ENCODE measurements at places on chromosomes 3 and 15.

DNA sequence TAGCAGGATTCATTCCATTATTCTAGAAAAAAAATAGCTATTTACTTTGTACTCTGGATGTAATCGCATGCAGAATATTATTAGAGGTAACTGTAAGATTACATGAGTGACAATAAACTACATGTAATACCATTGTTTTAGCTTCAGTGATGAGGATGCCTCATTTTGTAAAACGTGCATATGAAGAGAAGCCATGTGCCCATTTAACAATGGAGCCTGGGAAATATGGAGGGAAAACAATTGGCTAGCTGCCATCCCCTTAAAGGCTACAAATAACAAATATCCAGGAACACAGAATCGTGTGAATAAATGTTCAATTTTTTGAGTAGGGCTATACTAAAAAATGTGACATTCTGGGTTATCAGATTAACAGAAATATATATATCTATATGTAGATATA, 151.1 kb downstream of the SAMMSON start:
- DNase-seq, result no peak

- no peak for DNase-seq
Measured at GRCh38 chr3:28569357-28569756, 220.7 kb upstream of the AZI2 start.

GRCh38 chr3:79236496-79236895, 531.3 kb downstream of the ROBO1 start:
- no peak for DNase-seq

GRCh38 chr15:34793901-34794300, 1.4 kb downstream of the ACTC1 start:
- DNase-seq, result no peak

GRCh38 chr15:61112231-61112630, 116.9 kb downstream of the RORA start:
- no peak for DNase-seq

- no peak for DNase-seq
Measured at GRCh38 chr15:29687204-29687815, 135.0 kb downstream of the TJP1 start.

DNA sequence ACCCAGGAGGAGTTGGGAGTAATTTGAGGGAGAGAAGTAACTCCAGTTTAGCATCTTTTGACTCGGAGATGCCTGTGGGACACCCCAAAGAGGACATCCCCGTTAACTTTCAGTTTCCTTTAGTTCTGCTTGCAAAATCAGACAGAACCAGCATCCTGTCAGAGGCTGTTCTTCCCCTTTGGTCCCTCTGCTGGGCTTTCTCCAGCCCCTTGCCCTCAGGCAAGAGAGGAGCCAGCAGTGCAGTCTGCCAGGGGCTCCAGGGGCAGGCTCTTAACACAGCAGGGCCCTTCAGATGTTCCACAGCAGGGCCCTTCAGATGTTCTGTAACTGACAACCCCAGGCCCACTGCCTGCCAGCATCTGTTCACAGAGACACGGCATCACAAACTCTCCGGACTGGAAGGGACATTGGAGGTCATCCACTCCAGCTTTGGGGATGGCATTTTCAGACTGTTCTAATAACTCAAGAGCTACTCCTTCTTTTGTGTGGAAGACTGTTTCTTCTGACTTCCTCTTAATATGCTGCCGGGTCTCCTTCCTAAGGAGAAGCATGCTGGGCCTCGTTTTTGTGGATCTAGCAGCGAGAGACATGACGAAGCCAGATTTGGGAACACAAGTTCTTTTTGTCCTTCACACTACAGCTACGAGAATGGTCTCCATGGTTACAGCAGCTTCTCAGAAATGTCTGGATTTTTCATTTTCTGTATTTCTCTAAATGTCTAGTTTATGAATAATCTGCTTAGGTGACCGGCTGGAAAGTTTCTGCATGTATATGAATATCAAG, 51.9 kb downstream of the KY start:
- no peak for DNase-seq

DNA sequence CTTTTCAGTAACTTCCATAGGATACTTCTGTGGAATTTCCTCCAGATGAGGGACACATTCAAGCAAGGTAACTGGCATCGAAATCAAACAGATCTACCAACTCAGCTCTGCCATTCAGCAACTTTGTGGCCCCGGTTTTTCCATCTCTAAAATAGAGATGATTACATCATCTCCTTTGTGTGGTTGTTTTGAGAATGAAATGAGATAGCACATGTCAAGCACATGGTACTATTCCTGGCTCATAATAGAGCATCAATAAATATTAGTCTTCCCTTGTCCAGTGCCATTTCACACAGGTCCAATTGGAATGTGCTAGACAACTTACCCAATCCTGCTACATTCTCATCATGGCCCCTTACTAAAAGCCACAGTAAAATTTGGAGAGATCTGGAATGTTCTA, 24.2 kb upstream of the TM4SF4 start:
- DNase-seq, result no peak

DNA sequence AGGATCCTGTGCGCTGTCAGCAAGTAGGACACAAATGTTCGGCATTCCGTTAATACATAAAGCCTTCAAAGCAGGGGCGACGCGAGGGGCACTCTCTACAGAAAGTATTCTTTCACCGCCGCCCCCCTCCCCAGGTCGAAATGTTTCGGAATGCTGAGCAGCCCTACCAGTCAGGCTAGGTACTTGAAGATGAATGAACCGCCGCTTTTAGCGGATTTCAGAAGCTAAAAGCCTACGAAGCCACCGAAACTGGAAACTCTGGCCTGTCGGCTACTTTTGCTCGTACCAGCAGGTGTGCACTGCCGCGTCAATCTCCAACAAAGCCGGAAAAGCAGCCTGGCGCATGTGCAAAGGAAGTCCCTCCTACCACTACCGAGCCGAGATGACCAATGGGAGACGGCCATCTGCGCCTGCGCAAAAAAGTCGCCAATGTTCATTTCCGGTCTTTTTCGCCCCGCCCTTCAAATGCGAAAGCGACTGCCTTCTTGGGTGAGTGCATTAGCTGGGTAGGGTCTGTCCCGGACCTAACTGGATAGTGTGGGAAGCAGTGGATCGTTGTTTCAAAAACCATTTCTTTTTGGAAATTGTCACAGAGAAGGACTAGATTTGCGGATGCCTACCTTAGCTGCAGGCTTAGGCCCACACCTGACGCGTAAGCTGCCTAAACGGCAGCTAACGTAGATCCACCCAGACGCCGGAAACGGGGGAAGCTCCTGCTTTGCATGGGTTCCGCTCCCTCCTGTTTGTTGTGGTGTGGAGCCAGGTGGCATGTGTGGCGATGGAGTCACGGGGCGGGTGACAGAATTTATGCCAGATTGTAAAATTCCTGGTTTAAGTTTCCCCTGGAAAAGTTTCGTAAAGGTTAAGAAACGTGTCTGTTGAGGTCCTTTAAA, at the start of gene WDR5B:
TSS of gene WDR5B (minus strand) at position 301 of the 893 bp plus-strand sequence. CDS start 534 bp downstream, outside the sequence.
- DNase-seq, result peak; percentile 98

- no peak for DNase-seq
Measured at GRCh38 chr3:17423786-17424536, 318.5 kb downstream of the TBC1D5 start.

DNA sequence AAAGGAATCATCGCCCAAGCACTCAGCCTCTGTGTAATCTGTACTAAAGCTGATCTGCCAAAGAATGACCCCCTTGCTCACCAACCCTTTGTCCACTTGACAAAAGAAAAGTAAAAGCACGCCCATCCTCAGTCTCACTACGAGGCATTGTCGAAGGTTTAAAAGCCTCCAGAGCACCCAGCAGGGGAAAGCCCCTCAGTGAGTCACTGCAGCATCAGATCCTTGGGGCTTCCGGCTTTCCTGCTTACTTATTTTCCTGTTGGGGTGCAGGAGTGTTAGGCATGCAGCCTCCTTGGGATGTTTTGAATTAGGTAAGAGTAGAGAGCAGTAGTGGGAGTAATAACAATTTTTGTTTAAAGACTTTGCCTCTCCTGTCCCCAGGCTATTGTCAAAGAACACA, 216.1 kb downstream of the MTHFS start:
- DNase-seq, result no peak

GRCh38 chr3:127455541-127456450, 134.7 kb downstream of the TPRA1 start:
- peak; percentile 9 for DNase-seq

- no peak for DNase-seq
Measured at GRCh38 chr3:157354254-157354653, 82.4 kb upstream of the PTX3 start.

- DNase-seq, result no peak
Measured at GRCh38 chr3:116018646-116019045, 395.3 kb downstream of the GAP43 start.

DNA sequence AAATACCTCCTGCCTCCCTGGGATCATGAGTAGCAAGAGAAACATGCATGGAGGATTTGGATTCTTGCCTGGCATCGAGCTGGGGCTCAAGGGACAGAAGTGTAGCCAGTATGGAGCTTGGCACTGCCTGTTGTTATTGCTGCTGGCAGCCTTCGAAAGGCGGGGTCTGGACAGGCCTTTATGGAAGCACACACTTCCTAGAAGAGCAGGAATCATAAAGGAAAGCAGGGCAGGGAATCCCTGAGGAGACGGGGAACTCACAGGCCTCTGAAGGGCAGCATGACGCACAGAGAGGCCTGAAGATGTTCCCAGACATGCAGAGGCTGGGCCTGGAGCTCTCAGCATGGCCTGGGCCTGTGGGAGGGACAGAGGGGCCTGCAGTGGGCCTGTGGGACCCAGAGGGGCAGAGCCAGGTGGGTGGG, 18.6 kb upstream of the SLC41A3 start:
- DNase-seq, result no peak

- no peak for DNase-seq
Measured at GRCh38 chr3:195386739-195387138, 56.1 kb downstream of the ACAP2 start.

DNA sequence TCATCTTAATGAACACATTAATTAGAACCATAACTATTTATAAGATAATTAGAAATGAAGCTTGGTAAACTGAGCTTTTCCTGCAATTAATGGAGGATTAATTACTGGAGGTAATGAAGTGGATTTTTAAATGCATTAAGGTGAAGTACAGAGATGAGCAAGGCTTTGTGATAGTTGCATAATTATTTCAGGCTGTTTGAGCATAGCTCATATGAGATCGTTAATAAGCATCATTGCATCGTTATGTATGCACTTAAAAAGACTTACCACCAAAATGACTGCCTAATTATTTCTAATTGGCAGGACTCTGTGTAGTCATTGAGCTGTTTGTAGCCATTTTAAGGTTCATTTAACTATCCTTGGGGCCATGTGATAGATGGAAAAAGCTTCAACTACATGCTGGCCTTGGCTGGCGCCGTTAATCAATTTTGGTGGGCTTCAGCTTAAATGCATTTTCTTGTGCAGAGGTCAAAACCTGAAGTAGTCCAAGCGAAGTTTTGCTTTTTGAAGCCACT, 55.3 kb downstream of the RSRC1 start:
- DNase-seq, result no peak

GRCh38 chr3:188489639-188490405, 335.9 kb downstream of the LPP start:
- DNase-seq, result no peak

GRCh38 chr3:87771337-87772192, 287.2 kb downstream of the CGGBP1 start:
- DNase-seq, result no peak

DNA sequence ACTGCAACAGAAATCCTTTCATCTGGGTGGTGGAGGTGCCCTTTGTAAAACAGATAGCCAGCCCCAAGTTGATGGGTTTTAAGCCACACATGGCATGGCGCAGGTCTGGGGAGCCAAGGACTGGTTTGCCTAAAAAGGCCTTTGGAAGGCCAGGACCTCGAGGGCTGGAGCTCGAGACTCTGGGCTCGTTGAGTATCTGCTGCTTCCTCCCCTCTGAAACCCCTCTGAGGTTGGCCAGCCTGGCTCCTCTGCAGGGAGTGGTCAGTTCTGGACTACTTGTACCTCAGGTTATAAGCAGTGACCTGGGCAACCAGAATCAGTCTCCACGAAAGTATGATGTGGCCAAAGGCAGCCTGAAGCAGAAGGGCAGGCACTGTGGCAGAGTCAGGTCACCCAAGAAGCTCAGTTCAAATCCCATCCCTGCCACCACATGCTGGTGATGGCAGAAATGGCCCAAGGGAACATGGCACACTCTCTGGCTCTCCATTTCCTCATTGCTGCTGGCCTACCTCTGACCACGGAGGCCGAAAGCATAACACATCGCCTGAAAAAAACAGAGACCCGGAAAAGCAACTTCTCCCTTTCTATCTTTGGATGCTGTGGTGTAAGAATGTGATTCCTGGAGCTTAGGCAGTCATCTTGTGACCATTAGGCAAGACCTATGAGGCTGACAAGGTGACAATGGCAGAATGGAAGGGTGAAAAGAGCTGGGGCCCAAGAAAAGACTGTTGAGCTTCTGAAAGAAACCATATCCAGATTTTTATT, 51.2 kb downstream of the WNT7A start:
- DNase-seq, result no peak

DNA sequence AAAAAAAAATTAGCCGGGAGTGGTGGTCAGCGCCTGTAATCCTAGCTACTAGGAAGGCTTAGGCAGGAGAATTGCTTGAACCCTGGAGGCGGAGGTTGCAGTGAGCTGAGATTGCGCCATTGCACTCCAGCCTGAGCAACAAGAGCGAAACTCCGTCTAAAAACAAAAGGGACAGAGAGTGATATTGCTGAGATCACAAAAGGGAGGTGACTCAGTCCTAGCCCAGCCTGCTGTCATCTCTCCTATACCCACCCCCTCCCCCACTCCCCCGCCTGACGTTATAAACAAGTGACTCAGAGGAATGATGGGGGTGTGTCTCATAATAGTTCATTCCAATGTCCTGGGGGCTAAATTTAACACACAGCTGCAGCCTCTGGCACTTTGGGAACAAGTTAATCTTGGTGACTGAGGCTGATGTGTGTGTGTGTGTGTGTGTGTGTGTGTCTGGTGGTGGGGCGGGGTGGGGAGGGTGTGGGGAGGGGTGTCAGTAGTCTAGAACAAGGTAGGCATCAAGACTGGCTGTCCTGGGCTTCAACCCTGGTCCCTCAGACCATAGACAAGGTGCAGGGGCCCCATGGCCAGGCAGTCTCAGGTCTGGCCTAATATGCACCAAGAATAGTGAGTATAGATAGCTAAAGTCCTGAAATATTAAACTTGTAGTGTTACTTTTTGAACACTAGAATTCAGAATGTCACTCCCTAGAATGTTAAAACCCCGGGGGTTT, 1.3 kb upstream of the KLHL40 start:
- no peak for DNase-seq

- no peak for DNase-seq
Measured at GRCh38 chr15:66620744-66621344, 55.0 kb upstream of the LCTL start.

DNA sequence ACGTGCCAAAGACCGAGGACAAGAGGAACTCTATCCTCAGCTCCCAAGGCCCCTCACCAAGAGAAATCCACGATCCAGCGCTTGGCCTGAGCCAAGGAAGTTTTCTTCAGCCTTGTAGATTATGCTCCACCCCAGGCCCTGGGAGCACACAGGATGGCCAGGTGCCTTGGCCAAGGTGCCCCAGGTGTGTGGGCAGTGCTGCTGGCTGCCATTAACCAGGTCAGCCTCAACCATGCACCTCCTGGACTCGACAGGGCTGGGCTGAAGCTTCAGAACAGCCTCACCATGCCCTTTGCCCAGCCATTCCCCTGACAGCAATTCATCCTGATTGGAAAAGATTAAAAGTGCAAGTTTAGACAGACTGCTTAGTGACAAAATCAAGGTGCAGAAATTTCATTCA, 10.9 kb upstream of the MESP1 start:
- DNase-seq, result no peak

- DNase-seq, result no peak
Measured at GRCh38 chr3:157423337-157423736, 13.3 kb upstream of the PTX3 start.

- no peak for DNase-seq
Measured at GRCh38 chr3:68090571-68090970, 436.2 kb upstream of the SUCLG2 start.

Data from activated gamma-delta T cell treated with anti-CD3 and anti-CD28 coated beads, Interleukin-2, amount 50 U/mL, for 16 hours (primary cell).